ENCODE measurements at places on chromosomes 5 and 9.

GRCh38 chr5:172719211-172719610 is 51.8 kb downstream of the DUSP1 start:
- H3K4me1 ChIP-seq: peaks cover 2% of the 10 kb centered on the region
- H3K27me3 ChIP-seq: no peaks in the 10 kb centered on the region
- no peaks in the 10 kb centered on the region for H3K36me3 ChIP-seq
- no peak overlapping the region for H3K27ac ChIP-seq
- H3K4me3 ChIP-seq: no peak overlapping the region

- peaks cover 35% of the 10 kb centered on the region for H3K36me3 ChIP-seq
- DNase-seq: no peak
- no peaks in the 10 kb centered on the region for H3K27me3 ChIP-seq
- H3K4me3 ChIP-seq: no peak overlapping the region
Measured at GRCh38 chr9:95459851-95460517, 56.8 kb downstream of the PTCH1 start.

DNA sequence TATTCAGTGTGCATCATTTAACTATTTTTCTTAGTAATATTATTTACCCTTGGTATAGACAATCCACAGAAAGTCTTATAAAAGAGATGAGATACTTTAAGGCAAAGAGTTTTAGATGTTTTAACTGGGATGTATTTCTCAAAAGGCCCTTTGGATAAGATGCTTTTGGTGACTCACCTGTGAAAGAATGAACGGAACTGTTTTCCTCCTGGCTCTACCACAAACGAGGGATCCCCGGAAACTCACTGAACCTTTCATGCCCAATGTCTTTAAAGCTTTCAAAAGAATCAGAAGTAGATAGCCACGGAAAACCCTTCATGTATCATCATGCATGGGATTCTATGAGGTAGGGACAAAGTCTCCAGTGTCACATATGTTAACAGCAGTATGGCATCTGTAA is 1.6 kb downstream of the ZNF782 start:
- no peaks in the 10 kb centered on the region for H3K36me3 ChIP-seq
- H3K4me1 ChIP-seq: peaks cover 7% of the 10 kb centered on the region
- no peaks in the 10 kb centered on the region for H3K27me3 ChIP-seq
- no peak overlapping the region for H3K27ac ChIP-seq
- H3K4me3 ChIP-seq: no peak overlapping the region

- peaks cover 7% of the 10 kb centered on the region for H3K36me3 ChIP-seq
- no peak for DNase-seq
- H3K27me3 ChIP-seq: no peaks in the 10 kb centered on the region
- no peaks in the 10 kb centered on the region for H3K4me1 ChIP-seq
- no peak overlapping the region for H3K4me3 ChIP-seq
- H3K27ac ChIP-seq: no peak overlapping the region
Measured at GRCh38 chr5:96993760-96994159, 57.9 kb downstream of the LNPEP start.

GRCh38 chr9:28976684-28977083 is 1403.4 kb upstream of the C9orf72 start:
- H3K36me3 ChIP-seq: no peaks in the 10 kb centered on the region
- H3K4me3 ChIP-seq: no peak overlapping the region
- no peak for DNase-seq
- no peak overlapping the region for H3K27ac ChIP-seq

- H3K27ac ChIP-seq: no peak overlapping the region
- H3K27me3 ChIP-seq: peaks cover 82% of the 10 kb centered on the region
- peaks cover 7% of the 10 kb centered on the region for H3K4me1 ChIP-seq
Measured at GRCh38 chr5:37840053-37841034, 503 bp upstream of the GDNF start.

DNA sequence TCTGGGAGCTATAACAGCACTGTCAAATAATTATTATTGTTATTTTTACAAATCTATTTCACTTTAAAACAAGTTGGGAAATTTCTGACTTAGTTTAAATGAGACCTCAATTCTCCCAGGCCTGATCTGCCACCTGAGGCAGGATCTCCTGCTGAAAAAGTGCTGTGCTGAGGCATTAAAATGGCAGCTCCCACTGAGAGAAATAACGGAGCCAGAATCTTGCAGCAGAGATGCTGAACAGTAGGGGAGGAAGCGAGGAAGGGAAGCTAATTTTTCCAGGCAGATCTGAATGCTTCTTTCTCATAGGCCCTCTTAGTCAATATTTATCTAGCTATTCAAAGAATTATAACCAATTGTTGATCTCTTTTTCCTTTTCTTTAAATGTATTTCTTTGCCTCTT is 196.3 kb downstream of the ZNF462 start:
- peaks cover 3% of the 10 kb centered on the region for H3K4me1 ChIP-seq
- H3K36me3 ChIP-seq: no peaks in the 10 kb centered on the region
- peaks cover 5% of the 10 kb centered on the region for H3K27me3 ChIP-seq
- H3K4me3 ChIP-seq: no peak overlapping the region
- no peak for DNase-seq

GRCh38 chr5:152470167-152470566 is 65.1 kb upstream of the NMUR2 start:
- no peak overlapping the region for H3K4me3 ChIP-seq
- H3K27ac ChIP-seq: no peak overlapping the region
- no peaks in the 10 kb centered on the region for H3K27me3 ChIP-seq
- peaks cover 1% of the 10 kb centered on the region for H3K4me1 ChIP-seq
- no peak for DNase-seq

DNA sequence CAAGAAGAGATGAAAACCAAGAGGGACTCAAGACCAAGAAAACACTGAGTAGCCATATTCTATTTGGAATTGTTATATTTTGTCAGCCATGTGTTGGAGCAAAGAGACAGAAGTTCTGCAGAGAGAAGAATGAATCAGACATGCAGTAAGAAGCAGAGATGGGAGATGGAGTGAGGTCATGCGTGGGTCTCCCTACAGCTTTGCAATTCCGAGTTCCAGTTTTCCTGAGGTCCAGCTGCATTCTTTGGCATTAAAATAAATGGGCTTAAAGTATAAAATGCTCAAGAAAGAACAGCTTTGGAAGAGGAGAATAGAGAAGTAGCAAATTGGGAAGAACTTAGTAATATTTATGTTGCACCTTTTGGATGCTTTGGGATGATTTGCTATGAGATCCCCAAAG is 361.6 kb downstream of the NPR3 start:
- H3K27ac ChIP-seq: no peak overlapping the region
- no peak overlapping the region for H3K4me3 ChIP-seq
- no peaks in the 10 kb centered on the region for H3K27me3 ChIP-seq
- no peaks in the 10 kb centered on the region for H3K36me3 ChIP-seq

DNA sequence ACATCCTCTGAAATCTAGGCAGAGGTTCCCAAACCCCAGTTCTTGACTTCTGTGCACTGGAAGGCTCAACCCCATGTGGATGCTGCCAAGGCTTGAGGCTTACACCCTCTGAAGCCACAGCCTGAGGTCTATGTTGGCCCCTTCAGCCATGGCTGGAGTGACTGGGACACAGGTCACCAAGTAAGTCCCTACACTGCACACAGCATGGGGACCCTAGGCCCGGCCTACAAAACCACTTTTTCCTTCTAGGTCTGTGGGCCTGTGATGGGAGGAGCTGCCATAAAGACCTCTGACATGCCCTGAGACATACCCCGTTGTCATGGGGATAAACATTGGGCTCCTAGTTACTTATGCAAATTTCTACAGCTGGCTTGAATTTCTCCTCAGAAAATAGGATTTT is 418.8 kb upstream of the CCNH start:
- no peak overlapping the region for H3K4me3 ChIP-seq
- no peaks in the 10 kb centered on the region for H3K27me3 ChIP-seq
- no peak for DNase-seq
- H3K4me1 ChIP-seq: no peaks in the 10 kb centered on the region

DNA sequence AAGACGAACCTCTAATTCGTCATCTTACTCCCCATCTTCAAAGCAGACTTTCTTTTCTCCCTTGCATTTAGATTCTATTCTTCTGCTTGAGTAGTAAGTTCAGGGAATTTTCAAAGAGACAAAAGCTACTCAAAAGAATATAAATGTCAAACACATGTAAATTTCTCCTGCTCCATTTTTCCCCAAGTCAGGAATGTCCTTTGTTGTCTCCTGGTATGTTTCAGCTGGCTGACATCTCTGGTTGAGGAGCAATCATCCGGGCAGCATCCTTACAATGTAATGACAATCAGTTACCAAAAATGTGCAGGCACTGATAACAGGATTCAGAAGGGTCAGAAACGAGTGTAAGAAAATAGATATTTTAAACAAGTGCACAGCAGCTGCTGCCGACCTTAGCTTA is 47.6 kb upstream of the PPP1R2B start:
- DNase-seq: no peak
- no peak overlapping the region for H3K4me3 ChIP-seq
- H3K36me3 ChIP-seq: no peaks in the 10 kb centered on the region
- no peaks in the 10 kb centered on the region for H3K27me3 ChIP-seq
- no peak overlapping the region for H3K27ac ChIP-seq
- H3K4me1 ChIP-seq: peaks cover 6% of the 10 kb centered on the region

GRCh38 chr5:76849419-76850291 is at the start of gene S100Z:
Gene S100Z, plus strand, starts transcription at chr5:76850014. Its CDS starts 25,346 bp downstream, at chr5:76875360.
- H3K4me3 ChIP-seq: no peak within 1 kb of the TSS
- no peaks in the 10 kb centered on the region for H3K27me3 ChIP-seq

GRCh38 chr9:8158574-8158973 is 359.0 kb upstream of the DMAC1 start:
- no peaks in the 10 kb centered on the region for H3K36me3 ChIP-seq
- no peak for DNase-seq
- no peak overlapping the region for H3K4me3 ChIP-seq
- no peaks in the 10 kb centered on the region for H3K4me1 ChIP-seq
- no peaks in the 10 kb centered on the region for H3K27me3 ChIP-seq
- H3K27ac ChIP-seq: no peak overlapping the region

DNA sequence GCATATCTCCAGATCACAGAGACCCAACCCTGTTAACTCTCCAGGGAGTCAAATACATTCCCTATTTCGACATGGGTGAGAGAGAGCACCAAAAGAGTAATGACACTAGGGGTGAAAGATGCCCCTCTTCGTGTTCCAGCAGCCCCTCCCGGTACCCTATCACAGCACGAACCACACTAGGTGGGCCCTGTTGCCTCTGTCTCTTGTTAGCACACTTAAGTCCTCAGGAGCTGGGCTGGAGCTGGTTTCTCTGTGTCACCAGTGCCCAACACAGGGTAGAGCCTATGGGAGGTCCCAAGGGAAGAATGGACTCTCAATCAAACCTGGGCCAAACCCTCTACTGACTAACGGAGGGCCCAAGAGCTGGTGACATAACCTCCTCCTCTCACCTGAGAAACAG is 1.2 kb downstream of the CDK20 start:
- no peaks in the 10 kb centered on the region for H3K4me1 ChIP-seq
- H3K36me3 ChIP-seq: peaks cover 7% of the 10 kb centered on the region
- DNase-seq: no peak
- no peak overlapping the region for H3K4me3 ChIP-seq

DNA sequence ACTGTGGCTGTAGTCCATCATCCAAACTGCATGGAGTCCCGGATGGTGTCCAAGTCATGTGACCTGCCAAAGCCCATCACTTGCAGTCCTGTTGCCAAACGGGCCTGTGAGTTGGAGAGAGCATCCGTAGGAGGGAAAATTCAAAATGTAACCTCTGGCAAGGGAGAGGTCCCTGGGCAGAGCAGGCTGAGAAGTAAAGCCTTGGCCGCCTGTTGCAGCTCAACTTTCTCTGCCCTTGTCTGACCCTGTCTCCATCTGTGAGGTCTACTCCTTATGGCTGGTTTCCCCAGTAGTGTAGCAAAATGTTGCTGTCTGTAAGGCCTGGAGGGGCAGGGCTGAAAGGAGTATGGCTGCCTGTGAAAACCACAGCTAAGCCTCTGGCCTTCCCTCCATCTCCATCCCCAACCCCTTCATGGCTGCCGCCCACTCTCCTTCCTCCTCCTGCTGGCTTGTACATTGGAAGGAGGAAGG is 163.5 kb downstream of the SEMA6A start:
- no peak overlapping the region for H3K4me3 ChIP-seq
- no peak for DNase-seq
- no peaks in the 10 kb centered on the region for H3K4me1 ChIP-seq

DNA sequence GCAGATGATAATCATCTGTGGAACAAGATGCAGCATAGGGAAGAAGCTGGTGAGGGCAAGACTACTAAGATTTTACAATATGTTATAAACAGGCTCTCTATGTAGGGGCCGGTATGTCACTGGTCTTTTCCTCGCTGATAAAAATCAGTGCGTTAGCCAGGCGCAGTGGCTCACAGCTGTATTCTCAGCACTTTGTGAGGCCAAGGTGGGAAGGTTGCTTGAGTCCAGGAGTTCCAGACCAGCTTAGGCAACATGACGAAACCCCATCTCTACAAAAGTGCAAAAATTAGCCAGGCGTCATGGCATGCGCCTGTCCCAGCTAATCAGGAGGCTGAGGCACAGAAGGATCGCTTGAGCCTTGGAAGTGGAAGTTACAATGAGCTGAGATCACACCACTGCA is 135.9 kb downstream of the TUSC1 start:
- H3K27me3 ChIP-seq: no peaks in the 10 kb centered on the region
- DNase-seq: no peak
- H3K4me3 ChIP-seq: no peak overlapping the region
- no peak overlapping the region for H3K27ac ChIP-seq
- H3K36me3 ChIP-seq: no peaks in the 10 kb centered on the region
- no peaks in the 10 kb centered on the region for H3K4me1 ChIP-seq

DNA sequence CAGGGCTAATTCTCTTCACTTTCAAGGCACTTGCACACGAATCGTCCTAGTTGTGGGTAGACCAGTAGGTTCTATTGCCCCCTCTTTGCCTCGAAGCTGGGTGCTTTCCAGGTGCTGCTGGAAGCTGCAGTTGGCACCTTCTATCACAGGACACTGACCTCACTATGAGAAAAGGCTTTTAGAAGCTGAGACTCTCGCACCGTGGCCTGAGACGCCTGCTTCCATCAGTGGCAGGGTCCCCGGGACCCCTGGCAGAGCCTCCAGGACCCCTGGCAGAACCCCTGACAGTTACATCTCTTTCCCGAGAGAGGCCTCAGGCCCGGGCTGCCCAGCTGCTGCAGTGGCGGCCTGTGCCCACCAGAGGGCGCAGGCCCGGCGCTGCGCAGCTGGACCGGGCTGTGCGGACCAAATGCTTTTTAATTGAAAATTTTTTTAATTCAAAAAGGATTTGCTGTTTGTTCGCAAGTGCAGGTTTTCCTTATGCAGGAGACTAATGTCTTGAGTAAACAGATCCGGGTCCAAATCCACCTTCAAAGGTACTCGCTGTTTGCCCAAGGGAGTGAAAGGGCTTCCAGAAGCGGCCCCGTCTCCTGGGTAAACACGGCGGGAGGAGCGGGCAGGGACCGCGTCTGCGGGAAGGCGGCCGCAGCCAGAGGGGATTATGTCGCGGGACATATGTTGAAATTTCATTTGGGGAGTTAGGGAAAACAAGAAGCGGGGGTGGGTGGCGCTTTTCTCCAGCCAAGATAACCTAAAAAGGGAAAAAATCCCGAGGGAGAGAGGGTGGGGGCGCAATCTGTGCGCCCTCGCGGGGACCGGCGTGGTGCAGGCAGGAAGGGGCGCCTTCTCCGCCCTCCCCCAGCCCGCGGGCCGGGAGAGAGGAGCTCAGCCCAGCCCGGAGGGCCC is 114.5 kb upstream of the LMX1B start:
- no peak overlapping the region for H3K27ac ChIP-seq
- peaks cover 13% of the 10 kb centered on the region for H3K4me1 ChIP-seq
- peaks cover 4% of the 10 kb centered on the region for H3K36me3 ChIP-seq
- DNase-seq: peak; percentile 57
- H3K4me3 ChIP-seq: peak overlapping the region; percentile 40
- H3K27me3 ChIP-seq: no peaks in the 10 kb centered on the region

- no peak overlapping the region for H3K27ac ChIP-seq
- no peak overlapping the region for H3K4me3 ChIP-seq
- DNase-seq: no peak
- H3K27me3 ChIP-seq: no peaks in the 10 kb centered on the region
- no peaks in the 10 kb centered on the region for H3K4me1 ChIP-seq
- no peaks in the 10 kb centered on the region for H3K36me3 ChIP-seq
Measured at GRCh38 chr5:95042037-95042436, 242.9 kb downstream of the MCTP1 start.

GRCh38 chr5:28430565-28431178 is 1392.3 kb upstream of the CDH9 start:
- DNase-seq: no peak
- no peak overlapping the region for H3K27ac ChIP-seq
- H3K4me1 ChIP-seq: no peaks in the 10 kb centered on the region
- no peaks in the 10 kb centered on the region for H3K36me3 ChIP-seq
- no peak overlapping the region for H3K4me3 ChIP-seq
